Stimulated activated CD8-positive, alpha-beta memory T cell treated with anti-CD3 and anti-CD28 coated beads, Interleukin-4, amount 100 ng/mL, for 4 hours (primary cell): ENCODE measurements at places on chromosomes 5 and 9.
A peak's percentile ranks its signal among the peaks of the same experiment; 100 is the strongest.

- DNase-seq: no peak
Observed at GRCh38 chr9:115286411-115286810, 168.5 kb upstream of the TNC start.

DNA sequence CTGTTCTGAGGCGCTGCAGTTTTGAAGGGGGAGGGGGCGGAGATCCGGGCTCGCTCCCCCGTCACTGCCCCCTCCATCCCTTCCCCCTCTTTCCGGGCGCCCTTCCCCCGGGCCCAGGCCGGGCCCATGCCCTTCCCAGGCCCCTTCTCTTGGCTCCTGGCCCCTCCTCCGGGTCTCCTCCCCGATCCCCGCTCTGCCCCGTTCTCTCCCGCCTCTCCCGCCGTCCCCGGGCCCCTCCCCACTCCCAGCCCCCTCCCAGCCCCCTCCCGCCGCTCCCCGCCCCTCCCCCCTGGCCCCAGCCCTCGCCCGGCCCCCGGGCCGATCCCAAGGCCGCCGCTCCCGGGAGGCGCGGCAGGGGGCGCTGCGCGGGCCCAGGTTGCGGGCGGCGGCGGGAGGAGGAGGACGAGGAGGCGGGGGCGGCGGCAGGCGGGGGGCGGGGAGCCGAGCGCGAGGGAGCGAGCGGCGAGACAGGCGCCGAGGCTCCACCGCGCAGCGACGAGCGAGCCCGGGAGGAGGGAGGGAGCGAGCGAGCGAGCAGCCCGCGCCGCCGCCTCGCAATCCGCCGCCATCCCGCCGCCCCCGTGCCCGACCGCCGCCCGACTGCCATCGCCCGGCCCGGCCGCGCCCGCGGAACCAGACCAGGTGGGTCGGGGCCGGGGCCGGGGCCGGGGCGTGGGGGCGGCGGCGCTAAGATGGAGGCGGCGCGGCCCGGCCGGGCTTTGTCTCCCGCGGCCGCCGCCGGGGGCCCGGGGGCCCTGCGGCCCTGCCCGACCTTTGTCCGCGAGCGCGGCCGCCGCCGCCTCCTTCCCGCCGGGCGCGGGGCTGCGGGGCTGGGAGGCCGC lies at the start of gene PRRC2B:
PRRC2B (plus strand) TSS at position 465 of the 842 bp plus-strand sequence. CDS start 36,059 bp downstream, outside the sequence.
- peak; percentile 70 for DNase-seq

DNA sequence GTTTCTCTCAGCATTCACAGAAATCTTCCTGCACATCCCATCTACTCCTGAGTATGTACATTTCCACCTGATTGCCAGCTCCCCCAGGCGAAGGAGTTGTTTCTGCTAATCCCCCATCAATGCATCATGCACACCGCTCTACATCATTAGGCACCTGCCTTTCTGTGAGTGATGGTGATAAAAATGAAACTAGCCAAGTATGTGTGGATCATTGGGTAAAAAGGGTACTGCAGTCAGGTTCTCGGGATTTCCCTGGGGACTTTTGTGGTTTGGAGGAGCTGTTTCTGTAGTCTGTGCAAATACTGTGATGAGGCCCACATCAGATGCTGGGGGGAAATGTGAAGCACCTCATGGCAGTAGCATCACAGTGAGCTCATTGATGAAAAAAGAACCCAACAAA lies 30.4 kb downstream of the CAMK4 start:
- DNase-seq: peak; percentile 30

GRCh38 chr5:170154297-170154696 lies 48.6 kb downstream of the FOXI1 start:
- no peak for DNase-seq

GRCh38 chr9:20378851-20379250 lies 243.4 kb downstream of the MLLT3 start:
- no peak for DNase-seq

GRCh38 chr9:94805585-94805984 lies 79.1 kb downstream of the AOPEP start:
- no peak for DNase-seq

DNA sequence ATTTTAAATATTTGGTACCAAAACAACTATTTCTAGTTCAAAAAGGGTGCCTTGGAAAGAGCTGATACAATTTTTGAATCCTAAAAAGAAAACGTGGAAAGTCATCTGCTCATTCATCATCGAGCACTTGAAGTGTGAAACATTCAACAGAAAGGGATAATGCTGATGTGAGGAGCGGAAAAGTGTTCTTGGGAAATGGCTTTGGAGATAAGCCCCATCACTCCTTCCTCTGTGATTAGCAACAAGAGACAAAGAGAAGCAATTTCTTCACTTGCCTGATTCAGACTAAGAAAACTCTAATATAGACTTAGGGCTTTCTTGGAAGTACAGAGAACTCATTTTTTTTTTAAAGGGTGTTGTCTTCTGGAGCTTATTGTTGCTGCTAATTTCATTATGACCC lies 74.9 kb downstream of the C9orf152 start:
- DNase-seq: no peak

GRCh38 chr5:8751971-8752370 lies 793.9 kb downstream of the SEMA5A start:
- DNase-seq: no peak

DNA sequence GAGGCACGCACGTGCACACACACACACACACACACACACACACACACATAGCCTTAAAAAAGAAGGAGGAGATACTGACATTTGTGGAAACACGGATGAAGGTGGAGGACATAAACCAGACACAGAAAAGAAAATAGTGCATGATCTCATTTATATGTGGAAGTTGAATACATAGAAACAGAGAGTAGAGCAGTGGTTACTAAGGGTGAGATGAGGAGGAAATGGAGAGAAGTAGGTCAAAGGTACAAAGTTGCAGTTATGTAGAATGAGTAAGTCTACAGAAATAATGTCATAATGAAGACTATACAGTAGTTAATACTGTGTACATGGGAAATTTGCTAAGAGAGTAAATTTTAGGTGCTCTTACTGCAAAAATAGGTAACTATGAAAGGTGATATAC lies 412.2 kb upstream of the CDH9 start:
- no peak for DNase-seq

GRCh38 chr9:18566121-18566520 lies 92.2 kb downstream of the ADAMTSL1 start:
- DNase-seq: no peak

- DNase-seq: no peak
Observed at GRCh38 chr9:6676254-6676921, 30.9 kb upstream of the GLDC start.

- no peak for DNase-seq
Observed at GRCh38 chr5:13866792-13867191, 77.7 kb downstream of the DNAH5 start.
